ENCODE measurements at places on chromosomes 12 and 14.

DNA sequence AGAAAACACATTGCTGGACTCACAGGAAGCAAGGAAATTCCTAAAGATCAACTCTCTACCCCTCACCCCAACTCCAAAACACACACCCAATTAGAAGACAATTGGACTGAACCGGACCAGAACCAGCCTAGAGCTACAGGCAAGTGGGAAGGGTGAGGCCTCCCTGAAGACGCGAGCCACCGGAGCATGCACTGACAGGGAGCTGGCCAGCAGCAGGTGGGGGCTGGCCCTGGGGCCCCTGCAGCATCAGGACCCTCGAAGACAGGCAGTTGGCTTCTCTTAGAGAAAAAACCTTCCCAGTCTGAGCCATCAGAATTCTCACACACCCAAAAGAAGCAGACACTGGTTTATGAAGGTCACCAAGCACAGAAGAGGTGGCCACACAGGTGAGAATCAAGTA is 209.5 kb upstream of the DIO3 start:
- DNase-seq, result no peak

GRCh38 chr14:50955373-50956043 is 11.2 kb upstream of the PYGL start:
- DNase-seq, result peak; percentile 40

DNA sequence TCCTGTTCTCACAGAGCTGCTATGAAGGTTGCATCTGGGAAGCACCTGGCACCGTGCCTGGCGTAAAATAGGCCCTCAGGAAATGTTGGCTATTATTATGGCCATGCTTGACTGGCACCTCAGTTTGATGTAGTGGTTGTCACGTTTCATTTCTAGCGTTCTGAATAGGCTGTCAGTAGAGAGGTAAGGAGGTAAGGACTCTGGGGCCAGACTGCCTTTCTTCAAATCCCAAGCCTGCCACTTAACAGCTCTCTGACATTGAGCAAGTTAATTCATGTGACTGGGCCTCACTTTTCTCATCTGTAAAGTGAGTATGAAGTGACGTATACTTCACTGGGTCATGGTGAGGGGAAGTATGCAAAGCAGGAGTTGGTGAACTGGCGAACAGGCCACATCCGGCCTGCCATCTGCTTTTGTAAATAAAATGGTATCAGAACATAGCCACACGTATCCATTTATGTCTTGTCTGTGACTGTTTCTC is 196.2 kb downstream of the CACNA1C start:
- DNase-seq, result no peak

DNA sequence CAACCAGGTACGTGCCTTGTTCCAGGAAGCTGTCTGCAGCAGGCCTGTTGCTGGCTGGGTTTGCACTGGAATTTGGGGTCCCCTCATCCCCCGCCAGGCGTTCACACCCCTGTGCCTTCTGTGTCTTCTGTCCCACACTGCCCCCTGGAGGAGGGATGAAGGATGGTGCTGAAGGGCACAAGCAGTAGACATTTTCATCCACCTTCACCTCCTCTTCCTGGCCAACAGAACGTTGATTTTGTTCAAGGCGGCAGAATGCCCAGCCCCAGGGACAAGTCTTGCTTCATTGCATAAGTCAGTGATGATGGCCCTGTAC is 122.1 kb downstream of the CALM1 start:
- no peak for DNase-seq

DNA sequence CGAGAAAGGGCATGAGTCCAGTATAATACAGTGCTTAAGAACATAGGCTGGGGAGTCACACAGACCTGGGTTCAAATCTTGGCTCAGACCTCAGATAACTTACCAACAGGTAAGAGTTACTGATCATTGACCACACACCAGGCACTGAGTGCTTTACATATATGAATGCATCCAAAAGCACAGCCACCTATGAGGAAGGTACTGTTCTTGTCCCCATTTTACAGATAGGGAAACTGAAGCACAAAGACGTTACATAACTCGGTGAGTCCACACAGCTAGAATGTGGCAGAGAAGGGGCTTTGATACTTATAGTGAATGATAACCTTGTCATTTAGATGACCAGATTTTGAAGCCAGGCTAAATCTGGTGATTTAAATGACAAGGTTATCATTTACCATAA is 27.6 kb downstream of the FAIM2 start:
- DNase-seq, result no peak

- no peak for DNase-seq
These were observed 7.3 kb downstream of the SPRYD3 start for GRCh38 chr12:53071591-53072551.

- DNase-seq, result peak; percentile 32
These were observed 11.4 kb upstream of the DNAL1 start for GRCh38 chr14:73633116-73634010.

- no peak for DNase-seq
These were observed 205.8 kb upstream of the SLC16A7 start for GRCh38 chr12:59389968-59390576.

GRCh38 chr12:80314741-80315140 is 129.3 kb upstream of the PTPRQ start:
- no peak for DNase-seq

DNA sequence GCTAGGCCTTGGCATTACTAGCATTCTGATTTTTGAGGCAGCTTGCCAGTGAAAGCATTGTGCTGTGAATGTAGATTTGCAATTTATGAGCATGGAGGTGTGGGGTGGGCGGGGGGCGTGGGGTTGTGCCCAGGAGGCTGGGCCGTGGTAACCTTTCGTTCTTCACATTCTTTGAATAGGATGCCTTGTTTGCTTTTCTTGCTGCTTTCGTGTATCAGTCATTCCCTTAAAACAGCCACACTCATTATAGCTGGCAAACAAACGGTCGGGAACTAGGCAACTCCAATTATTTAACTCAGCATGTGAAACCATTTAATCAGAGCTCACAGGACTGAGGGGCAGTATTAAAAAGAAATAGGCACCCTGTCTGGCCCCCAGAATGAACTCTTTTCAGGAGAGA is 115.9 kb upstream of the PELI2 start:
- peak; percentile 89 for DNase-seq

DNA sequence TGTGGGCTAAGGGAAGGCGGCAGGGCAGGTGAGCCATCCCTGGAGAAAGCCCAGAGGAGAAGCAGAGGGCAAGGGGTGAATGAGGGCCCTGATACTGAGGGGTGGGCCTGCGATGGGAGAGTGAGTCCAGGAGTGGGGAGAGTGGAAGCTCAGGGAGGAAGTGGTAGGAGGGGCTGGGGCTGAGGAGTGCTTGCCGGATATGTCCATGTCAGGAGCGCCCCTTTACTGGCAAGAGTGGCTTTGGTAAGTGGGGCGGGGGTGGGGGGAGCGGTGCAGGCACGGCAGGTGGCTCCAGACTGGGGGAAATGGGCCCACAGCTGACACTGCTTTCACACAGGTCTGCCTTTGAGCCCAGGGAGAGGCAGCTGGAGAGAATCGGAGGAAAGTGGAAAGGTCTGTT is 86.4 kb upstream of the GPR68 start:
- DNase-seq, result no peak

DNA sequence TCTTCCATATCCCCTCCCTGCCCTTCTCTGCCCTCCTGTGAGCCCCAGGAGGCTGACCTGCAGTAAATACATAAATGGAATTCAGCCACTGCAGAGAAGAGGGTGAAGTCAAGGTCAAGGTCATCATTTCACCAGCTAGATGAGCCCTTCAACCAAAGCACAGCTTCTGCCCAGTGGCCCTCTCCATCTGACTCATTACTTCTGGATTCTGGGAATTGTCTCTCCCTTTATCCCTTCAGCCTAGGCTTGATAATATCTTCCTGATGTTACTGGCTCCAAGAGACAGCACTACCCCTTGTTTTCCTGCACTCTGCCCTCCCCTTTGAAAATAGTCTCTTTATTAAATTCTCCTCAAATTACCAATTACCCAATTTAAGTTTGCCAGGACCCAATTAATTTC is 64.5 kb downstream of the TTC9 start:
- DNase-seq, result no peak

GRCh38 chr14:59407246-59408010 is 57.8 kb downstream of the GPR135 start:
- DNase-seq, result no peak

DNA sequence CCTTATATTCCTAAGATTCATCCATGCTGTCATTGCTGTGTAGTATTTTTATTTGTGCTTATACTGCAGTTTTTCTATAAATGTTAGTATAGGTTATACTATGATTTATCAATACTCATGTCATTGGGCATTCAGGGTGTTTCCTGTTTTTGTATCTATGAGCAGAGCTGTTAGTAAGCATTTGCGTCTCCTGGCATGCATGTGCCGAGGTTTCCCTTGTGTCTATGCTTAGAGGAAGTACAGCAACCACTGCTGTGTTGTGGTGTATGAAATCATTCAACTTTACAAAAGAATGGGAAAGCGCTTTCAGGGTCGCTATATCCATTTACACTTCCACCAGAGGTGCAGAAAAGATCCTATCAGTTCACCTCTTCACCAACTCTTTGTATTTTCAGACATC is 122.7 kb downstream of the RGS6 start:
- DNase-seq, result no peak

- no peak for DNase-seq
These were observed 149.1 kb downstream of the KICS2 start for GRCh38 chr12:64072916-64073575.

- no peak for DNase-seq
These were observed 572.6 kb upstream of the MDGA2 start for GRCh38 chr14:48247977-48248376.

GRCh38 chr12:53677016-53677799 is 1.3 kb upstream of the ATP5MC2 start:
- no peak for DNase-seq

DNA sequence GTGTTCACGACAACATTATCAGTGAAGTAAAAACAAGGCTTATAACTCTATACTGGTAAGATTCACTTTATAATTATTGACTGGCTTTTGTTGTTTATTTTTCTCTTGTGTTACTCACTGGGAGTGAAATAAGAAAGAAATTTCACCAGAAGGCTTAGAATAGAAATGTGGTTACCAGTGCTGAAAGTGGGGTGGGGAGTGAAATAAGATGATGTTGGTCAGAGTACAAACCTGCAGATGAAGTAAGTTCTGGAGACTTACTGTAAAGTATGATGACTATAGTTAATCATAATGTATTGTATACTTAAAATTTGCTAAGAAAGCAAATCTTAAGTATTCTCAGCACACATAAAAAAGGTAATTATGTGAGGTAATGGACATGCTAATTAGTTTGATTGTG is 198.4 kb downstream of the KLHL28 start:
- DNase-seq, result no peak

GRCh38 chr14:81353691-81354323 is 46.3 kb downstream of the STON2 start:
- no peak for DNase-seq
